ENCODE measurements at places on chromosomes 3 and 15.
A peak's percentile ranks its signal among the peaks of the same experiment; 100 is the strongest.

GRCh38 chr15:62649793-62650420 is 392.6 kb upstream of the TPM1 start:
- DNase-seq = peak; percentile 35

GRCh38 chr15:26620528-26621458 is 152.1 kb downstream of the GABRB3 start:
- DNase-seq = no peak

- peak; percentile 84 for DNase-seq
These were observed 127.0 kb downstream of the KLHL25 start for GRCh38 chr15:85667491-85668424.

GRCh38 chr3:63652066-63652725 is at the start of gene SNTN:
TSS of gene SNTN (plus strand) at chr3:63652675. CDS start at chr3:63652688, 13 bp downstream.
- DNase-seq = no peak

DNA sequence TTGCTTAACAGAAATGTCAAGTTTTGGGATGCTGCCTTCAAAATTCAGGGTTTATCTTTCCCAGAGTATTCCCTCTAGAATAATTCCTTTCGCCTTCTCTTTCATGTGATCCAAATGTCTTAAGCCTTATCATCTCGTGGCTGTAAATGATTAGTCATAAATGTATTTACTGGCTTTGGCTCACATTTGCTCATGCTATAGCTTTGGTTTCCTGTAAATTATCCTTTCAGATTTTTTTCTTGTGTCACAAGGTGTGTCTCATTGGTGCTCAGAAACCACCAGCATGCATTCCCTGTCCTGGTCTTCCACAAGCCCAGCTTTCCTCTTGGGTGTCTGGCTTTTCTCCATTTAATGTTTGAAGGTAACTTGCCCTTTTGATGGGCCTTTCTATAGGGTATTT is 692.7 kb upstream of the ALCAM start:
- no peak for DNase-seq

- DNase-seq = no peak
These were observed 14.0 kb downstream of the VIPR1 start for GRCh38 chr3:42516443-42516842.

DNA sequence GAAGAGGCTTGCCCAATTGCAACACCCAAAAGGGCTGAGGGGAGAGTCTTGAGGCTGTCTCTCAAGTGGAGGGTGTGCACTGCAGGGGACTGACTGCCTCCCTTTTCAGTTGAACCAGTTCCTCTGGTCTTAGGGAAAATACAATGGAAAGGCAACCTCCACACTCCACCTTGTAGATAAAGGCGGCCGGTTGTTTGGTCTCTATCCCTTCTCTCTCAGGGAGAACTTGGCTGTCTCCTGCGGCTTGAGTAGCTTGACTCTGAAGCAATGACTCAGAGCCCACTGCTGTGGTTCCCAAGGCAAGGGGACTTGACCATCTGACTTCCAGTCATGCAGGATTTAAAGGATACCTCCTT is 143.2 kb upstream of the UMPS start:
- no peak for DNase-seq

Measured in AG20443 (cell line).